ENCODE measurements at places on chromosomes 5 and 9.

- DNase-seq = no peak
Observed at GRCh38 chr9:84151640-84152039, 171.0 kb downstream of the RMI1 start.

DNA sequence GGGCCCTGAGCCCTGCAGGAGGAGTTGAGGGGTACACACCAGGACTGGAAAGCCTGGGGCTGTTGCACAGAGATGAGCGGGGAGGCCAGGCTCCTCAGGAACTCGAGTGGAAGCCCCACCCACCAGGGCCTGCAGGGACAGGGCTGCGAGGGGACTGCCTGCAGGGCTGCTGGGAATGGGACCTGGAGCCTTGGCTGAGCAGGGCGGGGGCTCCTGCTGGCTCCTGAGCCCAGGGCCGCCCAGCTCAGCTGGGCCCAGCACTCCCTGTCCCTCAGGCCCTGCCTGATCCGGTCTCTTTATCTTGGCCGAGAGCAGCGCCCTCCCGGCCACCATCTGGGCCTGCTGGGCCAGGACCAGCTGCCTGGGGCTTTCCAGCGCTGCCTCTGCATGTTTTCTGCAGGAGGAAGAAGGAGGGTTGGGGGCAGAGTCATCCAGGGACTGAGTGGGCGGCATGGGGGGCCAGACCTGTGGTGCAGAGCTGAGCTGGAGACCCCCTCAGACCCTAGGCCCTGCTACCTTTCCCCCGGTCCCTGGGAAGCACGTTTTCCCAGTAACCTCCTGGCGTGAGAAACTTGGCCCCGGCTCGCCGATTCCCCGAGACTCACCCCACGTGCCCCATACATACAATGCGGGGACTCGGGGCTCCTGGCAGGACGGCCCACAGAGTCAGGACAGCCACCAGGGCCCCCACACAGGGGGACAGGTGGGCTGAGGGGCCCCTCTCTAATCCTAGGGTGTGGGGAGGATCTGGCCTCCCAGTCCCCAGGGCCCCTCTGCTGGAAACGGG, 9.4 kb downstream of the LCN12 start:
- DNase-seq = no peak

- no peak for DNase-seq
Observed at GRCh38 chr5:134053840-134054338, 49.1 kb upstream of the VDAC1 start.

DNA sequence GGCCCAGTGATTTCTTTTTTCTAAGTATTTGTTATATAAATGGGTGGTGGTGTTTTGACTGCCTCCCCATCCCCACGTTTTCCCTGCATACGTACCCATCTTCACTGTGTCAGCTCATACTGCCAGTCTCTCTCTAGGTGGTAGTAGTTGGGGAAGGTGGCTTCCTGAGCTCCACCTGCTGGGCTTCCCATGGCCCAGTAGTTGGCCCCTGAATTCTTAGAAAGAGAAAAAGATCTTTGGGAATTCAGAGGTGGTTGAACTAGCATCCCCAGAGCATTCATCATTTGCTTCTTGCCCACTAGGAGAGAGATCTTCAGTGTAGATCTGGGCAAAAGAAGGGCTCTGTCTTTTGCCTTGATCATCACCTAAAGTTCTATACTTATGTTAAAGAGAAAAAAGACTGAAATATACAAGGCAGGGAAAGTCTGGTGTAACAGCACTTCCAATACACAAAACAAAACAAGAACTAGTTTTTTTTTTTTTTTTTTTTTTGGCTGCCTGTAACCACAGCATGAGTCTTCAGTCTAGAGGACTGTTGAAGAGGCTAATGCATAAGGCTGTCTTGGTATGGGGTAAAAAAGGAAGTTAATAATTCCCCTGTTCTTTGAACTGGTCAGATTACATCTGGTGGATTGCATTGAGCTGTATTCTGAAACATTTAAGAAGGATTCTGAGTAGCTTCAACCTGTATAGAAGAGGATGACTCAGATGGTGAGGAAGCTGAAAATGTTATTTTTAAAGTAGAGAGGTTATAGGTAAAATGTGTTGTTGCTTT, 128.7 kb downstream of the ATG10 start:
- DNase-seq = no peak

DNA sequence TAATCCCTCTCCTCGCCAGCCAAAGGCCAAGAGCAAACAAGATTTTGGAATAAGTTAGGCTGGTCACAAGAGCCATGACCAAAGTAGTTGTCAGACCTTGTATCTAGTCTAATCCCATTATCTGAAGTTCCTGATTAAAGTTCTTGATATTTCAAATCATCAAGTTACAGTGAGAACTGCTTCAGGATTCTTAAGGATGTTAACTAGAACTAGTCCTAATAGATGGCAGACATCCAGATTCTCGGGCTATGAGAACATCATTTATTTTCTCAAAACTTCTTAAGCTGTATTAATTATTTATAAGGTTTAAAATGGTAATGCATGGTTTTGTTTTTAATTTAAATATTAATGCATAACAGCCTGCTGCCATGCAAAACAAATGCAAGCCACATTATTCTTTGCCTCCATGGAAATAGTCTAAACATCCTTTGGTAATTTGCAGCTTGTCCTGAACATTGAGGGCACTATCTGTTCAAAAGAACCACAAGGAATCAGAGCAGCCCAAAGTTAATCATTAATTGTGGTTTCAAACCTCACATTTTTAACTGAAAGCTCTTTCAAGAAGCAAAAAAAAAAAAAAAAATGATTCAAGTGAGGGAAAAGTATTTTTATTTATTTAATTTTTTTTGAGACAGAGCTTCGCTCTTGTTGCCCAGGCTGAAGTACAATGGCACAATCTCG, 95.1 kb downstream of the TTC39B start:
- no peak for DNase-seq

GRCh38 chr5:157362012-157362411, 96.1 kb downstream of the CYFIP2 start:
- DNase-seq = no peak

DNA sequence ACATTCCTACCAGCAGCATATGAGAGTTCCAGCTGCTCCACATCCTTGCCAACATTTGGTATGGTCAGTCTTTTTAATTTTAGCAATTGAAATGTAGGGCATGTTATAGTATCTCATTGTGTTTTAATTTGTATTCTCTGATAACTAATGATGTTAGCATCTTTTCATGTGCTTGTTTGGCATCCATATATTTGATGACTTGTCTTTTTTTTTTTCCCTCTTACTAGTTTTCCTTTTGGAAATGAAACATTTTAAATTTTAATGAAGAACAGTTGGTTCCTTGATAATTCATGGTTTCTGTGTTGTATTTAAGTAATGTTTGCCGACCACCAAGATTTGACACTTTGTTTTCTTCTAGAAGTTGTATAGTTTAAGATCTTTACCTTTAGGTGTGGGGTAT, 8.8 kb downstream of the OGN start:
- no peak for DNase-seq

GRCh38 chr9:27404661-27405060, 107.7 kb upstream of the EQTN start:
- DNase-seq = no peak

- no peak for DNase-seq
Observed at GRCh38 chr5:94316916-94317838, 301.2 kb downstream of the KIAA0825 start.

- DNase-seq = no peak
Observed at GRCh38 chr9:132699956-132700355, 29.7 kb downstream of the GTF3C4 start.

DNA sequence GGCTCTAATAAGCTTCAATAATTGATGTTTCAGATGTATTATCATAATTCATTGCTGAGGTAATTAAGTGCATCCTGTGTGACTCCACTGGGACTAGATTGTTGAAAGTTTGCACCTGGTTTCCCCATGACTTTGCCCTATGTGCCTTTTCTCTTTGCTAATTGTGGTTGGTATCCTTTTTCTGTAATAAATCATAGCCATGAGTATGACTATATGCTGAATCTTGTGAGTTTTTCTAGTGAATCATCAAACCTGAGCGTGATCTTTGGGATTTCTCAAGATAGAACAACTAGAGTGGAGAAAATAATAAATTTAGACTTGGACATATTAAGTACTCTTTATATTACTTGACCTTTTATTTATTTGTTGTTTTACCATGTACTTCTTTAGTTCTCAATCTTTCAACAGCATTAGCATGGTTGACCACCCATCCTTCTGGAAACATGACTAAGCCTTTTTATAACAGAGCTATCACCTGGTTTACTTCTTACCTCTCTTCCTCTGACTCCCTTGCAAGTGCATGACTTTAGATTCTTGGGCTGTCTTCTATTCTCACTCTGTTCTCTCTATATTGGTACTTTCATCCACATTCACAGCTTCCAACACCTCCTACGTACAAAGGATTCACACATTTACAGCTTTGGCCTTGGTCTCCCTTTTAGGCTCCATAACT, 239.6 kb upstream of the TAS2R1 start:
- no peak for DNase-seq

DNA sequence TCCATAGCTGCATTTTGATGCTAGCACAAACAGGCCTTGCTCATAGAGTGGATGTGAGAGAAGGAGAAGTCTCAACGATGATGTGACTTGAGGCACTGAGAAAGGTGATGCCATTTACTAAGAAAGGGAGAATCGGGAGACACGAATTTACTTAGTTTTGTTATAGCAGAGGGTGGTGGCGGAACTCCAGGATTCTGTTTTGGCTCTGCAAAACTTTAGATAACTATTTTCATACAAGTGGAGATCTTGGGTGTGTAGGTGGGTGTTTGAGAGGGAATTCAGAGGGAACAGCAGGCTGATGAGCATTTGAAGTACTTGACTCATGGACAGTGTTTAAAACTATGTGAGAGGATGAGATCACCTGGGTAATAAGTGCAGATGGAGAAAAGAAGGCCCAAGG, 43.2 kb downstream of the CACNA1B start:
- no peak for DNase-seq

GRCh38 chr5:113293068-113293974, 141.5 kb downstream of the TSSK1B start:
- no peak for DNase-seq

GRCh38 chr5:11027660-11028059, 266.6 kb upstream of the DAP start:
- DNase-seq = no peak

- DNase-seq = no peak
Observed at GRCh38 chr9:137590123-137590468, 216 bp downstream of the ZMYND19 start.

- no peak for DNase-seq
Observed at GRCh38 chr5:153601377-153601776, 110.9 kb downstream of the GRIA1 start.

GRCh38 chr5:52920929-52921328, 68.2 kb upstream of the ITGA2 start:
- no peak for DNase-seq

- DNase-seq = no peak
Observed at GRCh38 chr9:122265149-122265915, 650 bp downstream of the MRRF start.

DNA sequence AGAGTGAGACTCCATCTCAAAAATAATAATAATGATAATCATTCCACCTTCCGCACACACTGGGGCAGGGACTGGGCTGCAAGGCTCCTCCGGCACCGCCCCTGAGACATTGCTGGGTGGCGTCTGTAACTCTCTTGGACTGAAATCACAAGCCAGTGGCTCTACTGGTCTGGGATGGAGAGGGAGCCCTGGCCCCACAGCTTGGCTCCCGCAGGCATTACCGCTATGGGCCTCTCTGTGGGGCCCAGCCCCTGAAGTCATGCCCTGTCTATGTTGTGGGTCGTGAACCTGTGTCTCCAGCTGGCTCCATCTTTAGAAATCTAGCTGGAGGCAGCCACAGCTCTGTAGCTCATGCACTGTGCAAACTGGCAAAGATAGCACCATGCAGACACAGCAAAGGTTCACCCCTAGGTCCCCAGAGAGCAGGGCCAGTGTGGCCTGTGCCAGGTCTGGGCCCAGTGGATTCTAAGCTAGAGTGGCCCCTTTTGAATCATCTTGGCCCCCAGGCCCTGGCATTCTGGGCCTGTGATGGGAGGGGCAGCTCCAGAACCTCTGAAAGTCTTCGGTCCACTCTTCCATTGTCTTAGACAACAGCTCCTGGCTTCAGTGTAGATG, 36.1 kb upstream of the COL5A1 start:
- no peak for DNase-seq

- DNase-seq = no peak
Observed at GRCh38 chr5:10335711-10336470, 17.6 kb upstream of the MARCHF6 start.

DNA sequence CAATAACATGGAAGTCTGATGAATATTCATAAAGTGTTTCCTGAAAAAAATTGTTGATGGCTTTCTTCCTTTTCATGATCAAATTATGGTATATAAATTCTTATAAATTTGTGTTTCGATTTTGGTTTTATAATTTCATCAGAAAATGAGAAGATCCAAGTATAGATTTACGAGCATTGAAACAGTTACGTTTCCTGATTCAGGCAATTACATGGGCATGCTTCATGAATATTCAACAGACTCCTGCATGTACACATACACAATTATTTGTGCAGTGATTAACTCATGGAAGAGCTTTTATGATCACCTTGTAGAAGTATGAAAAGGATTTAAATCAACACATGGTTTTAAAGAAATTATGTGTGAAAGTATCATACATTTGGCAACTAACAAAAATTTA, 136.7 kb downstream of the MPDZ start:
- no peak for DNase-seq

DNA sequence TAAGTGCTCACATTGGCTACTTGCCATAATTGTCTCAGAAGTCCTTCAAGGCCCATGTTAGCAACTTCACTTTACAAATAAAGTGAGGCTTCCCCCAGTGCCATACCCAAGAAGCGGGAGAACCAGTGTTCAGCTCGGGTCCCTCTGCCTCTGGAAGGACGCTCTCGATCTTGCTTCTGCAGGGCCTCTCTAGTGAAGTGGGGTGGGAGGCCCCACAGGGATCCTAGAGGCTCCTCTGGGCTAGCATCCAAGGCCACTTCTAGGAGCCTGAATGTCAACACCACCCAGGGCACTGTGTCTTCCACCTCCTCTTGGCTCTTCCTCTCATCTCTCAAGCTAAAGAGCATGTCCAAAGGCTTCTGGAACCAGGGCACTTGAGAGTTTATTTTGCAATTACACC, 282.5 kb downstream of the GADD45G start:
- DNase-seq = no peak

- DNase-seq = no peak
Observed at GRCh38 chr5:127351418-127351817, 60.8 kb downstream of the MEGF10 start.

GRCh38 chr5:122291000-122291901, 20.8 kb upstream of the SNCAIP start:
- no peak for DNase-seq

Data from activated CD4-positive, alpha-beta T cell treated with anti-CD3 and anti-CD28 coated beads, Interleukin-2, amount 50 U/mL, for 4 hours (primary cell).